ENCODE measurements at places on chromosomes 3 and 15.
A peak's percentile ranks its signal among the peaks of the same experiment; 100 is the strongest.

DNA sequence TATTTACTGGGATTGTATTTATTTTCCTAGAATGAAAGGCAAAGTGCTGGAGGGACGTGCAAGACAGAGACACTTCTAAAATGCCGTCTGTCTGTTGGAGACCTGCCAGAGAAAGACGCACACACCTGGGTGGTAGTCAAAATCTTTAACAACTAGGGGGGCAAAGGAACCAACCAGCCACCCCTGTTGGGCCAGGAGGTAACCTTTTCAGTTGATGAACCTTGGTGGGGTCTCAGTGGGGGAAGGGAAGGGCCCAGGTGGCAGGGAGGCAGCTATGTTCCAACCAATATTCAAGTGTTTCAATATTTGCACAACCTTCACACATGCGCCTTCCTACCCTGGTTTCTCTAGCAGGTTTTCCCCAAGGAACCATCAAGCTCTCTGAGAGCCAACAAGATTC, 99.0 kb downstream of the MEGF11 start:
- no peak for DNase-seq

DNA sequence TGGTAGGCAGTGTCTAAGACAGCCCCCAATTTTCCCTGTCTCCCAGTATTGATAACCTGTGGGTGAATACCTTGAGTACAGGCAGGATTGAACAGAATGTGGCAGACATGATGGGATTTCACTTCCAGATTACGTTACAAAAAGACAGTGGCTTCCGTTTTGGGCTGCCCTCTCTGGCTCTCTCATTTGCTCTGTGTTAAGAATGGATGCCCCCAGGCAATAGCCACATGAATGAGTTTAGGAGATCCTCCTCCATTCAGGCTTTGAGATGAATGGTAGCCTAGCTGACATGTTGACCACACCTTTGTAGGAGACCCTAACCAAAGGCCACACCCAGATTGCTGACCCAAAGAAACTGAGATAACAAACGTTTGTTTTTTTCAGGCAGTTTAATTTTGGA, 34.3 kb downstream of the UBXN7 start:
- DNase-seq: no peak

DNA sequence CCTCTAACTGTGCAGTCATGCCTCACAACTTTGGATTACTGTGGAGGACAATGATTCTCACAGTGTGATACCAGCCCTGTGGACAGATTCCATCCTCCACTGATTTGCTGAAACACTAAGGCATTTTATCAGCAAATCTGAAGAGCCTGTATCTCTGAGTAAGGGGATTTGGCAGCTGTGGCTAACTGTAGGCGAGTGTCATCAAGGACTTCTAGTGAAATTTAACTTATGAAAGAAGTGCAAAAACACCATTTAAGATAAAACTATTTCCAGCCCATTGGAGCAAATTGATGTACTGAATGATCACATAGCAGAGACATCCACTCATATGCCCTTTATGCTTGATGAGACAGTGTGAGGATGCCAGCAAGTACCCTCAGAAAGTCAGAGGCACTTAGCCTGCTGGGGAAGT, 13.9 kb upstream of the TMPRSS7 start:
- no peak for DNase-seq

GRCh38 chr3:152094406-152094805, 174.3 kb upstream of the MBNL1 start:
- DNase-seq: peak; percentile 61

Measured in fibroblast of upper back skin (primary cell).